ENCODE measurements at places on chromosomes 1 and 21.
A peak's percentile ranks its signal among the peaks of the same experiment; 100 is the strongest.

GRCh38 chr1:155940482-155940992 lies 901 bp upstream of the RXFP4 start:
- DNase-seq, result peak; percentile 30

- DNase-seq, result no peak
Measured at GRCh38 chr1:157112186-157112867, 12.7 kb upstream of the ETV3L start.

DNA sequence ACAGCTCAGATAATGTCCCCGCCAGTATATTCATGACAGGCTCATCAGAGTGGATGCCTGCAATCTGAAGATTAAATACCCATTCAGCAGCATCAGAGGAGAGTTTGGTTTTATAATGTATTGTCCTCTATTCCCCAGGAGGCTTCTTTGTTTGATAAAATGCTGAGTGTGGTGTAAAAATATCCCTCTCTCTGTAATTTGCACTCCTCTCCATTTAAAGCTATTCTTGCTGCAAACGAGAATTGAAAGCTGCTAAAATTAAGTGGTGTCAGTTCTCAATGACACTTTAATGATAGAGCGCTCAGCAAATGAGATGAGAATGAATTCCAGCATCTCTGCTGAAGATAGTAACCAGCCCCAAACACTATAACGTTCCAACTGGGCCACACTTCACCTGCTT lies 205.7 kb upstream of the RRP15 start:
- DNase-seq, result no peak

GRCh38 chr1:232378266-232379062 lies 251.5 kb downstream of the SIPA1L2 start:
- DNase-seq, result no peak

DNA sequence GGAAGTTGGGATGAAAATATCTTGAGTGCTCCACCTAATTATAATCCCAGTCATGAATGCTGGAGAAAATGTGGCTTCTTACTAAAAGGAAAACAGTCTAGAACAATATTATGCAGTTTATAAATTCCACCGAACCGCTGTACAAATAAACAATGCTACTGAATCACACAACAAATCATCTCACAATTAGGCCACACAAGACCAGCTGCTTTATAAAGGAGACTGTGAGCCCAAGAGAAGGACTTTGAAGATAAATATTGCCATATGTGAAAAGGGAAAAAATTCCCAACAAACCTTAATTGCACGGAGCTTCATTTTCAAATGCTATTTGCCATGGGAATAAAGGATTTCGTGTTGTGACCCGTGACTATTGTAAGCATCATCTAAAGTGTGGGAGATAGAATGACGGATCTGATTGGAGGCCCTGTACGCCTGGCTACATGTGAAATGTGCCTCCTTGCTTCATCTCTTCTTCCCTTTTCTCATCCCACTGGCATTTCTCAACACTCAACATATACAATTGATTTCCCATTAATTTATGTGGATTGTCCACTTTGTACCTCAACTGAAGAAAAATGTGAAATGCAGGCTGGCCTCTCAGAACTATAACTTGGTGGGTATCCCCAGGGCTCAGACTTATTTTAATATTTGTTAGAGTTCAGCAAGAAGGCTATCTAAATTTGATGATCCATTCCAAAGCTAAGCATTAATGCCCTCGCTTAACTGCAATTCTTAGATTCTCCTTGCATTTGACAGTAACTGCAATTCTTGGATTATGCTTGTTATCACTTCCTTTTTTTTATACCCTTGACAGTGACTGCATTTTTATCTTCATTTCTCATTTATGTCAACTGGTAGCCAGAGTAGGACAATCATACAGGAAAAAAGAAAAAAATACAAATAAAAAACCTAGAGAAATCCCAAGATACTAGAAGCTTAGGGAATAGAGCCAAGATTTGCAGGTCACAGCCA lies 122.3 kb downstream of the TGFB2 start:
- DNase-seq, result peak; percentile 87

DNA sequence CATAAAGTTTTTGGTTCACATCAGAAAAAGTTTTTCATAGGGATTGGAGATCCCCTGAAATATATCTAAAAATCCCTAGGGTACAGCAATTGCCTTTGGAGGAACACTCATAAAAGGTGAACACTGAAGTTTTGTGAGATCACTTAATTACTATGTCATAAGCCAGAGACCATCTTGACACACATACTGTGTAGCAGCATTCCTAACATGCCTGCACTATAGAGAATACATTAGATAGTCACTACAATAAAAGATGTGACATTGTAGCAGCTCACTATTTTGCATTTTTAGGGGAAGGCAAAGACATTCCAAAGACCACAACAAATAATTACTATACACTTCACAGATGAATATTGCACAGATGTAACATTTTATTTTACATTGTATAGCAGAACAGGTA lies 779.9 kb downstream of the KCNT2 start:
- DNase-seq, result no peak

DNA sequence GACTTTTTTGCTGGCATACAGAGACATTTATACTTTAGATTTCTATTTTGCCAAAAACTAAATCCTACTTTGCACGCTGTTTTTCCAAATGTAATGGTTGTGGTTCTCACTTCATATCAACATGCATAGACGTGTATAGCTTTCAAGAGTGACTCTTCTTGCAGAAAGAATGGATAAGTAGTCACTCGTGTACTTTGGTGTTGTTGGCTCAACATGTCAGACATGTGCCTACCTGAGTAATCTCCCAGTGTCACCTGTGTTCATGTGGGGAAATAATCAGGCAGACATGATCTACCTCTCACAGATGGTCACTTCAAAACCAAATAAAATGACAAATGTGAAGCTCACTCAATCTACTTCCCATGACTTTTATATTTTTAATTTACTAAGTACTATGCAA lies 73.1 kb downstream of the GPR88 start:
- no peak for DNase-seq

DNA sequence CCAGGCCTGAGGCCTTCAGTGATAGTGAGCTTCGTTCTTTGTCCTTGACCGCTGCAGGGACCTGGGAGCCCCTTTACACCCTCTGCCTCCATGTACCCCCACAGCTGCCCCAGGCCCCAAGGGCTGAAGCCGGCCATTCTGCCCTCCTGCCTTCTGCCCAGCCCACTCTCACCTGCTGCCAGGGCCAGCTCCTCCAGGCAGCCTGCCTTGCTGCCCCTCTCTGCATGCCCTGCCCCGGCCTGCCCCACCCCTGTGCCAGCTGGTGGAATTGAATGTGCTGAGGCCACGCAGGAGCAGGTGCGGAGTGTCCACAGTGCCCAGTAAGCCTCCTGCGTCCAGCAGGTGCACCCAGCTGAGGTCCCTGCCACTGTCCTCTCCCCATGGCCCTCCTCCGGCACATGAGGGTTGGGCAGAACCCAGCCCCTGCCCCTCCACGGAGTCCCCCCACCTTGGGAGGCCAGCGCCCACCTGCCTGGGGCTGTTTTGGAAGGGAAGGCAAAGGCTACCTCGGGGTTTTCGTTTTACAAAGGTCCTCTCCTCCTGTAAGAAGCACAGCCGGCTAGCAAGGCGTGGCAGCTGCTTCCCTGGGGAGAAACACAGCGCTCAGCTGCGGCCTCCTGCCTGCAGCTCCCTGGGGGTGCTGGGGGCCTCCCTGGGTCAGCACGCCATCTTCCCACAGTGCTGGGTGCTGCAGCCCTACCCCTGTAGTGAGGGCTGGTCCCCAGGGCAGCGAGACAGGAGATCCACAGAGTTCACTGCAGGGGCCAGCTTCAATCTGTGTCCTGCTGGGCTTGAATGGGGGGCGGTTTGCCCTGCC lies 21.0 kb downstream of the MMEL1 start:
- no peak for DNase-seq

DNA sequence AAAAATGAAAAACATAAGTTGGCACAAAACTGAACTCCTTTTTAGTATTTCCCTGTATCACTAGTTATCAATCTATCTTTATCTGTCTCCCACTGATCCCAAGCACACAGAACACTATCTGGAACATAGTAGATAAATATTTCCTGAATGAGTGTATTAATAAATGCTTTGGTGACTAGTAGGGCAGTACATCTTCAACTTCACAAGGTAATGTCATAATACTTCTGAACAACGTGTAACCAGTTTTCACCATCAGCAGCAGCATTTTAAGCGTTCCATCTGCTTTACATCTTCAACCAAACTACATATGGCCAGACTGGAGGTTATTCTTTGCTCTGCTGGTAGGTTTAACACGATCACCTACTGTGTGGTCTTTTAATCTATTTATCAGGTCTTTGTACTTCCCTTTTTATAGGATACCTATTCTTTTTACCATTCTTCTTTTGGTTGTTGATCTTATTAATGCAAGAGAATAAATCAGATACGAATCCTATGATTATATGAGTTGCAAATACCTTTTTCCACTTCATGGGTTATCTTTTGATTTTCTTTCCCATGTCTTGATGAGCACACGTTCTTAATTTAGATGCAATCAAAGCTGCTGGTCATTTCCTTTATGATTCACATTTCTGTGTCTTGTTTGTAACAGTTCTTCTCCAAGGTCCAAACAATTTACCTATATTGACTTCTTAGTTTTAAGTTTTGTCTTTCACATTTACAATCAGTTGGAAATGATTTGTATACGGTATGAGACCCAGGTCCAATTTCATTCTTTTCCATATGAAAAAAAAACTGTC lies 16.3 kb downstream of the GPBP1L1 start:
- peak; percentile 40 for DNase-seq

- no peak for DNase-seq
Measured at GRCh38 chr1:42815941-42816584, 859 bp upstream of the ERMAP start.

GRCh38 chr1:243474136-243474881 lies 218.5 kb downstream of the SDCCAG8 start:
- no peak for DNase-seq

GRCh38 chr1:109210058-109210457 lies 3.7 kb upstream of the SARS1 start:
- DNase-seq, result no peak

DNA sequence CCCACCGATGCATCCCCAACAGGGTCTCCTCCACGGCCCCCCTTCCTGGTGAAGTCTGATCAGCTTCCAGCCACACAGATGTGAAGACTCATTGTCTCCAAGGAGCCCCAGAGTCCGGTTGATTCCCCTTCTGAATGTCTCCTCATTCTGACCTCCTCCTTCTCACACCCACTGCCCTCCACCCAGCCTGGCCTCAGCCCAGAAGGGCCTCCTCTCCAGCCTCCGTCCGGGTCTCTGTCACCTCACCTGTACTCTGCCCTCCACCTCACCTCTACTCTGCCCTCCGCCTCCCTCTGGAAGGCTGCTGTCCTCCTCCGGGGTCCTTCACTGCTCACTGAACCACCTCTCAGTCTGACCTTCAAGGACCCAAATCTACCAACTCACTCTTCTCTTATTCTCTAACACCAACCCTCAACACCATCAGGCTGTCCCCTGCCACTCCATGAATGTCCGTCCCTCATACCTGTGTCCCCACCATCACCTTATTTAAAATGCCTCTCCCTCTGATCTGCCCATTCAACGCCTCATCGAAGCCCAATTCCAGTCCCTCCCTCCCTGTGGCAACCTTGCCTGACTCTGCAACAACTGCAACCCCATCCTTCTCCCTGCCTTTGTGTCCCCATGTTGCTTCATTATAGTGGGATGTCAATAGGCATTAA lies 201.2 kb downstream of the TOMM20 start:
- no peak for DNase-seq

- DNase-seq, result no peak
Measured at GRCh38 chr21:43886565-43886964, 21.5 kb downstream of the AGPAT3 start.

DNA sequence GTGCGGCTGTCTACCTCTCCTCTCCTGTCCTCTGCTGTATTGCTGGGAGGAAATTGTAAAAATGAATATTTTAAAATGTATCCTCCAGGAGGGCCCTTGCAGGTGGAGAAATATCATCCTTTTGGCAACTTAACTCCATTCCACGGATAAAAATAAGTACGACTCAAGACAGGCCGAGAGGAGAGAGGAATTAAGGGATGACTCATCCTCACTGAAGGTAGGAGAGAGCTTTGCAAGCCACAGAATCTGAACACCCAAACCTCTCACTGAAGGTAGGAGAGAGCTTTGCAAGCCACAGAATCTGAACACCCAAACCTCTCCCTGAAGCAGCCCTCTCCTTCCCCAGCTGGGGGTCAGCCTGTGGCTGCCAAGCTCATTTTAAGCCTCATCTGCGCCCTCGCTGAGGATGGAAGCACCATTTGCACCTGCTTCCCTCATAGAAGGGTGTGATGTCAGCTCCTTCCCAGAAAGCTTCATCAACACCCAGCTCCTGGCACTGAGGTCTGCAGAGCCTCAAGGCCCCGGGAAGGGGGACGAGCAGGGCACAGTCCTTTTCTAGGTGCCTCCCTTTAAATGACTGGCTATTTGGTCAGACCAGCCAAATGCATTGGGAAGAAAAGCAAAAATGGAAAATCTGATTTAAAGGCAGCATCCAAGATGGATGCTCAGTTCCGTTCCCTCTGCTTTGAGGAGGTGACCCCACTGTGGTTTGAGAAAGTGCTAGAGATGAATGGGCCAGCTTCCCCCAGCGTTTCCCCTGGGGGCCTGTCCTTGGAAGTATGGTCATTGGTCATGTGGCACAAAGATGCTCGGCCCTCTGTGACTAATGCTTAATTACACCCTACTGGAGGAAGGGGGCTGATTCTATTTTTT lies 12.9 kb upstream of the SELENON start:
- no peak for DNase-seq

DNA sequence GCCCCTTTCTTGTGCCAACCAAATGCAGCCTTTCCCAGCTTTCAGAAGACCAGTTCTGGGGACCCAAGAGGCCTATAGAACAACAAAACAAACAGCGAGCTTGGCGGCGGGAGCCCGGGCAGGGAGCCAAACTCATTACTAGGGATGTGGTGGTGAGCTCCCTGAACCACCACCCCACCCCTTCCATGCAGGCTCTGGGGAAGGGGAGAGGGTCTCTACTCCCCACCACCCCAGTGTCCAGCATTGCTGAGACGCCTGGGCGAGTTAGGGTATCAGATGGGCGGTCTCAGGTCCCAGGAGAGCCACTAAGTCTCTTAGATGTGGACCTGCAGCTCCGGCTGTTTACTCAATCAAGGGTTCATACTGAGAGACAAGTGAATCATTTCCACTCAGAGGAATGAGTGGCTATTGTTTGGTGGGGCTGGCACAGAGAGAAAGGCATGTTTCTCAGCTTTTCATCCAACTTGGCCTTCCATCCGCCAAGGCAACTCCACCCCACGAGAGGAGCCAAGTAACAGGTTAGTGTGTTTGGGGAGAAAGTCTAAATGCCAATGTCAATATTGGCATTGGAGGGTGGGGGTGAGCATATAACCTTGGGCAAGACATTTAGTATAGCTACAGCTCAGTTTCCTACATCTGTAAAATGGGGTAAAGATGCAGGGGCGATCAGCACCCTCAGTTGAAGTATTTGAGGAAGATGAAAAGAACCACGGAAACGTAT lies 40.9 kb downstream of the PLXNA2 start:
- DNase-seq, result no peak

- peak; percentile 71 for DNase-seq
Measured at GRCh38 chr1:8078176-8078671, 52.1 kb upstream of the ERRFI1 start.

- no peak for DNase-seq
Measured at GRCh38 chr21:39189857-39190604, 6.8 kb upstream of the PSMG1 start.

- no peak for DNase-seq
Measured at GRCh38 chr1:102050556-102050955, 53.8 kb upstream of the OLFM3 start.

All from fibroblast of villous mesenchyme (primary cell).